ENCODE measurements at places on chromosomes 3 and 15.

DNA sequence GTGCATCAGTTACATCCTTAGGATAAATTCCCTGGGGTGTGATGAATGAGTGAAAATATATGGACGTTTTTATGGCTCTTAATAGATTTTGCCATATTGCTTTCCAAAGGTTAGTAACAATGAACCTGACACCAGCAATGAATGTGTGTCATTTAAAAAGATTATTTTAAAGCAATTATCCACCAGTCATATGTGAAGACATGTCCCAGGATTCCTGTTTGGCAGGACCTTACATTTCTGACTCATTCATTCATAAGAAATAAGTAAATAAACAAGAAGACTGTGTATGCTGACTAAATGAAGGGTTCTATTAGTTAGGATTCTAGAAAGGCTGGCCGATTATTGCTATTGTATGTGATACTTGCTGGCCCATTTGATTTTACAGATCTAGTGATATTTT, 201.5 kb downstream of the SOX2 start:
- no peak for DNase-seq

DNA sequence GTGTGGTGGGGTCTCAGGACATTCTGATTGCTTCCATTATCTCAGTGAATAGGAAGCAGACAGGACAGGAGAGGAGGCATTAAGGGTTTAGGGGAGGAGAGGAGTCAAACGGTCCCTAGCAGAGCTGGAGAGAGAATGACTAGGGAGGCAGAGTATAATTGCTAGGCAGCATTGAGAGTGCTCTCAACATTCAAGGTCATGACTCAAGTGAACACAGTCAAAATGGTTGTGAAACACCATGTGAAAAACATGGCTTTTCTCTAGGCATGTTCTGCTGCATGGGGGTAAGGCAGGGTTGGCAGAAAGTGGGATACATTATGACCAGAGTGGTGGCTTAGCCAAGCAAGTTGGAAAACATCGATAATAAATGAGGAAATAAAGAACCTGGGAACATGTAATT, 19.5 kb upstream of the HRH1 start:
- DNase-seq = no peak

- DNase-seq = no peak
Observed at GRCh38 chr3:71917545-71917944, 132.6 kb upstream of the PROK2 start.

DNA sequence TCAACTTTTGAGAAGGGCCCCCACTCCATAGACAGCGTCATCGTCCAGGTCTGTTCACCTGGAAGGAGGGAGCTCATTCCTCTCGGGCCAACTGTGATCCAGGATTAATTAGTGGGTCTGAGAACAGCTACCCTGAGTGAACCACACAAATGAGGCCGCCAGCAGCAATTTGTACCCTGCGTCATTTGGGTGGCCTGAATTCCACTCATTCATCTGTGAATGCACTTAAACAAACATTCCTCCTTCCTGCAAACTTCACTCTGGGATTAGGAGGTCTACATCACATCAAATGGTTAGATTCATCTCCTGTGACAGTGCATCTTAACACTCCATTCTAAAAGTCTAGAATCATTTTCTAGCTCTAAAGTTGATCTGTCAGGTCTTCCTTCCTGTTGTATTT, 201.8 kb downstream of the GABRG3 start:
- DNase-seq = no peak

DNA sequence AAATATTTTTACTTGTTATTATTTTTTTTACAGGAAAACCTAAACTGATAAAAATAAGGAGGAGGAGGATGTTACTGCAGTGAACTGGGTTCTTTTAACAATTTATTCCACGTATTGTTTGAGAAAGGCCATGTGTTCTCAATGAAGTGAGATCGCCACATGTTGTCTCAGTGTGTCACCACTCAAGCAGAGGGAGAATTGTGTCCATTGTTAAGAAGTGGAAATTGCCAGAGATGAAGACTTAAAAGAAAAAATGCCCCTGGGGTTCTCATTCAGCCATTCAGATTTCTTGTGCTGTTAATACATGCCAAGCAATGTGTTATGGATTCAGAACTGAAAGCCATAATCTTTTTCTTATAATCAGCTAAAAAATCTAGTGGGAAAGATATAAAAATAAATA, 297.1 kb downstream of the NSUN3 start:
- DNase-seq = no peak

- DNase-seq = no peak
Observed at GRCh38 chr3:151837057-151837456, 23.1 kb downstream of the AADAC start.

- no peak for DNase-seq
Observed at GRCh38 chr3:55676643-55677042, 189.5 kb upstream of the WNT5A start.

GRCh38 chr3:55487381-55488241, 505 bp upstream of the WNT5A start:
- no peak for DNase-seq

GRCh38 chr3:13008155-13008995, 64.9 kb downstream of the IQSEC1 start:
- DNase-seq = no peak

DNA sequence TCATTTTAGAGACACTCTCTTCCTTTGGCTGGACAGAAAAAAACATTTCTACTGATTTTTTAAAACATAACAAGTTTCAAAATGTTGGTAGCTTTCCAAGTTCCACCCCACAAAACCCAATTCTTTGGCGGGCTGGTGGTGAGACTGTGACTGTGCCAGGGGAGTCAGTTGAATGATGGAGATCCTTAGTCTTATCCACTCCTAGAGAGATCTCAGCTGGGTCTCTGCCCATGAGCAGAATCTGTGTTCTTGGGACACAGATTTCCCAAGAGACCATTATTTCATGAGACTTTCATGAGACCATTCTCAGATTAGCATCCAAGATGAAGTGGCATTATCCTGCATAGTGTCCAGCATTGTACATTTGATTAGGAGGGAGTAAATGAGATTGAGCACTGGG, 135.1 kb upstream of the NPHP3 start:
- no peak for DNase-seq

- no peak for DNase-seq
Observed at GRCh38 chr15:25943831-25944230, 80.7 kb upstream of the ATP10A start.

DNA sequence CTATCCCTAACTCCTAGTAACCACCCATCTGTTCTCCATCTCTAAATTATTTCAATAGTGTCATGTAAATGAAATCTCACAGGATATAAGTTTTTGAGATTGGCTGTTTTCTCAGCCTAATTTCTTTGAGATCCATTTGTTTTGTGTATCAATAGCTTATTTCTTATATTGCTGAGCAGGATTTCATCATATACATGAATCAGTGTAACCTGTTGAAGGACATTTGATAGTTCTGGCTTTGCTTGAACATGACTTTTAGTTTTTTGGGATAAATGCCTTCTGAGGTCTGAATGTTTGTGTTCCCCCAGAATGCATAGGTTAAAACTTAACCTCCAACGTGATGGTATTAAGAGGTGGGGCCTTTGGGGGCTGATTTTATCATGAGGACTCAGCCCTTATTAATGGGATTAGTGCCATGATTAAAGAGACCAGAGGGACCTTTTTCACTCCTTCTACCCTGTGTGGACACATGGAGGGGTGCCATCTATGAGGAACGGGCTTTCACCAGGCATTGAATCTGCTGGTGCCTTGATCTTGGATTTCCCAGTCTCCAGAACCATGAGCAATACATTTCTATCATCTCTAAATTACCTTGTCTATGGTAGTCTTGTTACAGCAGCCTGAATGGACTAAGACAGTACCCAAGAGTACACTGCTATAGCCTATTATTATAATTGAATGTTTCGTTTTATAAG, 118.3 kb downstream of the FNDC3B start:
- DNase-seq = no peak

DNA sequence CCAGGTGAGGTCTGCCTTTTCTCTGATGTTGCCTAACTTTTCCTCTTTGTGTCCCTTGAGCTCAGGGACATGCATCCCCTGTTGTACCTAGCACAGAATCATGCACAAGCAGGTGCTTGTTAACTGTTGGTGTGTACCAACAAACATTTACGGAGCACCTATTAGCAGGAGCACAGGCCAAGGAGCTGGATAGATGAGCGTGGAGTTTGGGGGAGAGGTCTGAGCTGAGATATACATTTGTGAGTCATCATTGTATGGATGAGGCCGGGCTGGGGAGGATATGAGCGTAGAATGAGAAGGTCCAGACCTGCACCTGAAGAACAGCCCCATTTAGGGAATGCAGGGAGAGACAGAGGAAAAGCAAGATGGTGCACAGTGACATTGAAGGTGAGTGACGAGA, 53.4 kb downstream of the SMAD3 start:
- no peak for DNase-seq

GRCh38 chr15:51629612-51630011, 7.0 kb upstream of the DMXL2 start:
- DNase-seq = peak; percentile 16

DNA sequence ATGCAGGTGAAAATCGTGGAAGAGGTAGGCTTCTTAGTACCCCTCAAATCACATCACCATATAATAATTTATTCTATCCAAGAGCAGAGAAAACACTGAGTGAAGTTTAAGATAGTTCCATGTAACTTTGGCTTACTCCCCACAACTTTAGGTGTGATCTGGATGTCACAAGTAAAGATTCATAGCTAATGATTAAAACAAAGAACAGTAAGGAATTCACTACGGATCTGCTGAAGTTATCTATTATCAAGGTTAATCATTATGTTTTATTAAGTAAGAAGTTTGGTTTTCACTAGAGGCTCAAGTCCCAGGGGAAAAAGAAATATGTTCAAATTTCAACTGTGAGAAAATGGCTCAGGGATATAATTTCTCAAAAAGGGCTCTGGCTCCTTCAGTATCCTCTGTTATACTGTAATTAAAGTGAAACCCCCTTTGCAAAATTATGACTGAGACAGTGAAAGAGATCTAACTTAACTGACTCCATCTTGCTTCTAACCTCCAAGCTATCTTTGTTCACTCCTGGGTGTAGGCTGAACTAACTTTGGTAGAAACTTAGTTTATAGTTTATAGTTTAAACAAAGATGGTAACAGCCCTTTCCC, 17.1 kb downstream of the CD80 start:
- DNase-seq = no peak

- no peak for DNase-seq
Observed at GRCh38 chr3:123258811-123259420, 57.2 kb downstream of the SEC22A start.

GRCh38 chr3:20141851-20142250, 44.2 kb downstream of the SGO1 start:
- peak; percentile 83 for DNase-seq

- DNase-seq = no peak
Observed at GRCh38 chr3:132381348-132381944, 35.9 kb upstream of the DNAJC13 start.

DNA sequence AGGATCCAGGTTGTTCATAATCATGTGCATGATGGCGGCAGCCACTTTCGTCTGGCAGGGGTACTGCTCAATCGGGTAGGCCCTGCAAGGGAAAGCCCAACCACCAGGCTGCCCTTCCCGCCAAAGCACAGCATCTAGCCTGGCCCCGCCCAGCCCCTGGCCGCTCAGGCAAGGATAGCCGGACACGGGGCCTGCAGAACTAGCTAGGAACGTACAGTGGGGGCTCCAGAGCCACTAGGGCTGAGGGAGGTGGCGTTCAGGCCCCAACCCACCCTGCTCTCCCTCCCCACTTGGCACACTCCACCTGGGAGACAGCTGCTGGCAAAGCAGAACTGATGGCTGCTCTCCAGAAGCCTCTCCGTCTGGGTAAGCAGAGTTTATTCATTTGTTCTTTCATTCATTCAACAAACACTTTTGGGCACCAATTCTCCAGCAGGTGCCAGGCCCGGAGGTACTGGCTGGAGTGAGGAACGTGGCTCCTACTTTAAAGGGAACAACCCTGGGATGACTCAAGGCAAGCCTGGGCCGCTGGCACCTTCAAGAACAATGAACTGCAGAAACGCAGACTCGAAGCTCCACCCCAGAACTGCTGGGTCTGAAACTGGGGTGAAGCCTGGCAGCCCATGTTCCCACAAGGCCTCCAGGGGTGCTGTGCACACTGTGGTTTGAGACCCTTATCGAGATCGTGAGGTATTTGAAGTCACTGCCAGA, 7.8 kb downstream of the UROC1 start:
- no peak for DNase-seq

DNA sequence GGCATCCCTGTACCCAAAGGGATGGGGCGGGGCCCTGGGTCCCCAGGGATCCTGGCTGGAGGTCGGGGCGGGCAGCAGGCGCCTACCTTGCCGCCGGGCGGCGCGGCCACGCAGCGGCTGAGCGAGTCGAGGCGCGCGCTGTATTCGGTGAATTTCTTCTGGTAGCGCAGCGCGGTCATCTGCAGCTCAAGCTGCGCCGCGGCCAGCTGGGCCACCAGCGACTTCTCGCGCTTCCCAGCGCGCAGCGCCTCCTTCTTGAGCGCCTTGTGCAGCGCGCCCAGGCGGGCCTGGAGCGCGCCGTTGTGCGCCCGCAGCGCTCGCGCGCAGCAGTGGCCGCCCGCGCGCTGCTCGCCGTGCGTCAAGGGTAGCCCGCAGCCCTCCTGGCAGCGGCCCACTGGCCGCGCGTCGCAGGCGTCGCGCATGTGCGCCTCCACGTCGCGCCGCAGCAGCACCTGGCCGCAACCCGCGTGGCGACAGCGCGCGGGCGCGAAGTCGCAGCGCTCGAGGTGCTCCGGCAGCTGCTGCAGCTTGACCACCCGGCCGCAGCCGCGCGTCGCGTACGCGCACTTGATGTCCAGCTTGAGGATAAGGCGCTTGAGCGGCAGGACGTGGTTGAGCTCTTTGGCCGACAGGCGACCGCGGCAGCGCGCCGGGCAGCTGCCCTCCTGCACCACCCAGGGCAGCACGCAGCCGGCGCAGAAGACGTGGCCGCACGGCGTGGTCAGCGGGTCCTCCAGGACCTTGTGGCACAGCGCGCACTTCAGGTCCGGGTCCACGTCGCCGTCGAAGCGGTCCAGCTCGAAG, 522 bp downstream of the PDZRN3 start:
- peak; percentile 27 for DNase-seq

DNA sequence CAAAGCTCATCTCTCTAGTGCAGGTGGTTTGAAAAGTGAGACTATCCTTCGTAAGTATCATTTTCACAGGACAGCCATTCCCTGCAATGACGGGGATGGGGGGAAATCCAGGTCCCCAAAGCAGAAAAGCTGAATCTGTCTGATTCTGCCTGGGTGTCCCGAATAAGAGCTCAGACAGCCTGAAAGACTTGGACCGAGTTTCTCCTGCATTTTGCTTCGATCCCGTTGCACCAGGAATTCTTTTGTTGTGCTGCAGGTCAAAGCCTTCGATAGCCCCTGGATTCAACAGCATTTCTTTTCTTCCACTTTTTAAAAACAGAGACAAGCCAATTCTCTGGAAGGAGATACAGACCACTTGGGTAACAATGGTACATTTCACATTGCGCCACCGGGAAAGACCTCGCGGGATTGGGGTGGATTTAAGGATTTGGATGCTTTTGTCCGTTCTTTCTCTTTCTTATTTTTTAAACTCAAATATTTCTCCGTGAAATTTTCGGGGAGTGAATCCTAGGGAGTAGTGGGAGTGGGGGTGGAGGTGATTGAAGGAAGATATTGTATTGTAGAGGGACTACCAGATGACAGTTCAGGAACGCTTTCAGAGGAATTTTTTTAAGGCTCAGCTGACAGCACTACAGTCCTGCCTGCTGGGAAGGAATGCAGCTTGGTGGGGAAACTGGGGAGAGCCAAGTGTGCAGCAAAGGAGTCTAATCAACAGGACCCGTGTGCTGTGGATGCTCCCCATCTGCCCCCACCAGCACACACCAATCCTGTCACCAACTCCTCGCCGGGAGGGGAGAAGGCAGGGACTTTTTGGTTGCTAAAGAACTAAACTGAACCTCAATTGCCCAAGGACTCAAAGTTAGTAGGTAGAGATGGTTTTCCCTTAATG, 2.6 kb downstream of the SLITRK3 start:
- no peak for DNase-seq
